ENCODE measurements at places on chromosomes 2 and 18.
A peak's percentile ranks its signal among the peaks of the same experiment; 100 is the strongest.

- no peak for DNase-seq
Measured at GRCh38 chr18:35693829-35694228, 112.3 kb downstream of the GALNT1 start.

GRCh38 chr2:62089658-62090057 lies 106.3 kb upstream of the B3GNT2 start:
- DNase-seq = peak; percentile 25

DNA sequence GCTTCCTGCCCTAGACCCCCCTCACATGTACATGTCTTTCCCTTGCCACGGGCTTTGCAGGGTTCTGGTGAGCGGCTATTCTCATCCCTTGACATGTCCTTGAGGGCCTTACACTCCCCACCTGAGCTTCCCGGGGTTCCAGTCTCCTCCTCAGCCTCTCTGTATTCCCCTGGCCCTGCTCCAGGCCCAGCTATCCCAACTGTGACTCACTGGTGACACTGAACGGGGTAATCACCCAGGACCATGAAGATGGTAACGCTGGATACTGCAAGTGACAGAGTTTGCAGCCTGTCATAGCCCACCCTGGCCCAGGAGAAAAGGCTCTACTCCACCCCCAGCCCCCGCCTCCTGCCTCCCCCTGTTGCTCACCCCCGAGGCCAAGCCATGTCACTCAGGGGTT lies 27.3 kb downstream of the KIF3C start:
- peak; percentile 21 for DNase-seq

GRCh38 chr2:138035608-138036217 lies 71.4 kb downstream of the HNMT start:
- peak; percentile 74 for DNase-seq

DNA sequence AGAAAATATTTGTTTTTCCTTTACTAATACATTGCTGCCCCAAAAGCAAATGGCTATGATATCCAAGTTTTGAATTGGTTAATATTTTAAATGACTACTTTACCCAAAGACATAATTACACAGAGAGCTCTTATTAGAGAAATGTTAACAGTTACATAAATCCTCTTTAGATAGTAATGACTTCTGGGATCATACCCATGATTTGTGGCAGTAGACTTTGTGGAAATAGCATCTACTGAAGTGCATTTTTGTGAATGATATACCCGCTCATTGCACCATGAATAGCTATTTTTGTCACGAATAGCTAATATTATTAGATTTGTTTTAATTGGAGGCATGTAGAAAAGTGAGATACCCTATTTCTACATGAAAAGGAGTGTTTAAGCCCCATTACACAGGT lies 15.8 kb downstream of the NYAP2 start:
- DNase-seq = no peak

- DNase-seq = peak; percentile 48
Measured at GRCh38 chr2:70946832-70947442, 11.2 kb downstream of the ATP6V1B1 start.
